ENCODE measurements at places on chromosomes 3 and 15.

DNA sequence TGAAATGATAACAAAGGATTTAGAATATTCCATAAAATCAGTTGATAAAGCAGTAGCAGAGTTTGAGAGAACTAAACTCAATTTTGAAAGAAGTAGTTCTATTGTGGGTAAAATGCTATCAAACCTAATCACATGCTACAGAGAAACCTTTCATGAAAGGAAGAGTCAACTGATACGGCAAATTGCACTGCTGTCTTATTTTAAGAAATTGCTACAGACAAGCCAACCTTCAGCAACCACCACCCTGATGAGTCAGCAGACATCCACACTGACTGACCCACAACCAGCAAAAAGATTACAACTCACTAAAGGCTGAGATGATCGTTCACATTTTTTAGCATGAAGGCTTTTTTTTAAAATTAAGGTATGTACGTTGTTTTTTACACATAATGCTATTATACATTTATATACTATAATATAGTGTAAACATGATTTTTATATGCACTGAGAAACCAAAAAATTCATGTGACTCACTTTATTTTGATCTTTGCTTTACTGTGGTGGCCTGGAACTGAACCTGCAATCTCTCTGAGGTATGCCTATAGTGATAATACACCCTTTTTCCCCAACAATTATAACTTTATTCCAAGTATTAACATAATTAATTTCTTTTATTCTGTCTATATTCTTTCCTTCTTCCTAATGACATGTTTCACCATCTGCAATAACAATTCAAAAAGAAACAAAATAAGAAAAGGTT is 109.9 kb downstream of the TBC1D5 start:
- peak; percentile 64 for DNase-seq

DNA sequence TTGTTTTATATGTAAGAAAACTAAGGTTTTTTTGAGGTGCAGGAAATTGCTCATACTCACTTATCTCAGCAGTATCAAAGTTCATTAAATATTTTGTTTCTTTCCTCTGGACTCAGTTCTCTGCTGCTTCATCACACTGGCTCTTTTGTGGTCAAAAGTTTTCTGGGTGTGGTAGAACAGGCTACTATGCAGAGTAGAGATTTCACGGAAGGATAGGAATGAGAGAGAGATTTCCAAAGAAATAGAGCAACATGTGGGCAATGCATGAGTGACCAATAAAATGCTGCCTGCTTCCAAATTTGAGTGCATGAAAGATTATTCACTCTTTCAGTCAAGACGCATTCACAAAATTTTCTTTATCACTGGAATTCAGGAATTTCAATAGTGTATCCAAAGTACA is 577.3 kb upstream of the SEMA6D start:
- no peak for DNase-seq

DNA sequence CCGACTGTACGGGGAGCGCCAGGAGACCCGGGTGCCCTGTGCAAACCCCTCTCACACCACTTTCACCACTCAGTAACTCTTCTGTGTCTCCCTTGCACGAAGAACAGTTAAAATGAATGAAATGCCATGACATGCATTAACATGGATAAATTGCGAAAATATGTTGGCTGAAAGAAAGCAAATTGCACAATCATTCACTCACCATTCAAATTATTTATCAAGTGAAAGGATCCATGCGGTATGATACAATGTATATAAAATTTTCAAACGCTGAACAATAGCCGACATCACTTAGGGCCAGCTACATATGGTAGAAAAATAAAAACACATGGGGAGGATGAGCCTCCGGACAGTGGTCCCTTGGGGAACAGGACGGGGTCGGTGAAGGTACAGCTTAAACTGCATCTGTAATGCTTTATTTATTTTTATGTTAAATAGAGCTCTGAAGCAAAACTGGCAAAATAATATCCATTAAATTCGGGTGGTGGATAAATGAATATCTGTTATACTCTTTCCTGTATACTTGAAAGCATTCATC is 45.9 kb downstream of the SLC12A8 start:
- no peak for DNase-seq

DNA sequence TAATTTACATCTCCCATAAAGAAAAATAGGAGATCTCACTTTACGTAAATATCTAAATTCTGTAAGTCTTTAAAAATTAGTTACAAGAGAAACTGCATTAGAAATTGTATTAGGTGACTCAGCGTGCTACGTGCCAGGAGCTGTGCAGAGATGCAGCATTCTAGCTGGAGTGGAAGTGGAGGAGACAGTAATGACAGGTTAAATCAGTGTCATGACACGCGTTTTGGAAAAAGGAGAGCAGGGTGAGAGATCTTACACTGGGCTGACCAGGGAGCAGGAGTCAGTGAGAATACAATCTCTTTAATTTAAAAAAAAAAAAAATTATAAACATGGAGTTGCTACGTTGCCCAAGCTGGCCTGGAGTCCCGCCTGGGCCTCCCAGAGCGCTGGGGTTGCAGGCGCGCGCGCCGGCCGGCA is 635 bp downstream of the TUBGCP5 start:
- peak; percentile 47 for DNase-seq

DNA sequence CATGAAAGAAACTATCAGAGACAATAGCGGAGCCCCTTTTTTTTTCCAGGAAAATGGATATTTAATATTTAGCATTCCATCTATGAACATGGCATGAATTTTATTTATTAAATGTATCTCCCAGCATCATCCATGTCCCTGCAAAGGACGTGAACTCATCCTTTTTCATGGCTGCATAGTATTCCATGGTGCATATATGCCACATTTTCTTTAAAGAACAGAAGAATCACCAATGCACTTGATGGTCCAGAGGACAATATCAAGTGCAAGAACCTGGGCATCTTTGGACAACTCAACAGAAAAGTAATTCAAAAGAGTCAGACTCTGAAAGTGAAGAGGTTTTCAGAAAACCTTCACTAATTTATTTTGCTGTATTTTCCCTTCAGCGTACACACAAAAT is 133.0 kb upstream of the SLC7A14 start:
- DNase-seq: no peak

DNA sequence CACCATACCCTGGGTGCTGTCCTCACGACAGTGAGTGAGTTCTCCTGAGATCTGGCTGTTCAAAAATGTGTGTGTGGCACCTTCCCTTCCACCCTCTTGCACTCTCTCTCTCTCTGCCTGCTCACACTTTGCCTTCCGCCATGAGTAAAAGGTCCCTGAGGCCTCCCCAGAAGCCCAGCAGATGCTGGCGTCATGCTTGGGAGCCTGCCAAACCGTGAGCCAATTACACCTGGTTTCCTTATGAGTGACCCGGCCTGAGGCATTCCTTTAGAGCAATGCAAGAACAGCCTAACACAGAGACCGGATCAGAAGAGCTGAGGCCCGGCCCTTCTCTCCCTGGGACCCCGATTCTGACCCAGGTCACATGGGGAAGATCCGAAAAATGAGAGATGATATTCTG is 15.4 kb downstream of the TMEM44 start:
- DNase-seq: no peak

DNA sequence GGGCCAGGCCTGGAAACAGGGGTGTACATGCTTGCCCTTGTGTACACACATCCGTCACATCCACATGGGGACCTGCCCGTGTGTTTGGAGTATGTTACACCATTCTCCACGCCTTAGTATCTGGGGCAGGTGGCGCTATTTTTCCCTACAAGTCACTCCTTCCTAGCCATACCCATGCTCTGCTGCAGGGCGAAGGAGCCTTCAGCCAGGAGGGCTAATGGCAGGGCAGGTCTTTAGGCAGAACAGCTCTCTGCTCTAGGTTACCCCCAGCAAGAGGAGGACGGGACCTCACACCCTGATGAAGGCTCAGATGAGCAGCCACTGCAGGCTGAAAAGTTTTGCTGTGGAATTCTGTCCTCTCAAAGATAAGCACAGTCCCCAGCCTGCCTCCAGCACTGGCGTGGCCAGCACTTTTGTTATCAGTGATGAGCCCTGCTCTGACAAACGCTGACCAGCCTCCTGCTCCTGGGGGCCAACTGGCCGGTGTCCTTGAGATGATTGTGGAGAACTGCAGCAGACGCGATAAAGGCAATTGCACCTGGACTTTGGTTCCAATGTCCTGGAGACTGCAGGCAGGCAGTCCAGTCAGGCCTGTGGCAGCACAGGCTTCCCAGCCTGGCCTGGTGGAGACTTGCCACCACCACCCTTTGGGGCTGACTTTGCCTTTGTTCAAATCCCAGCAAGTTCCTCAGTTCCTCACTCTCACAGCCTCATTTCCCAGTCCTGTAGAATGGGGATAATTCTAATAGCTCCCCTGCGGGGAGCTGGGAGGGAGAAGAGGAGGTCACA is 19.8 kb upstream of the PIGZ start:
- DNase-seq: no peak

DNA sequence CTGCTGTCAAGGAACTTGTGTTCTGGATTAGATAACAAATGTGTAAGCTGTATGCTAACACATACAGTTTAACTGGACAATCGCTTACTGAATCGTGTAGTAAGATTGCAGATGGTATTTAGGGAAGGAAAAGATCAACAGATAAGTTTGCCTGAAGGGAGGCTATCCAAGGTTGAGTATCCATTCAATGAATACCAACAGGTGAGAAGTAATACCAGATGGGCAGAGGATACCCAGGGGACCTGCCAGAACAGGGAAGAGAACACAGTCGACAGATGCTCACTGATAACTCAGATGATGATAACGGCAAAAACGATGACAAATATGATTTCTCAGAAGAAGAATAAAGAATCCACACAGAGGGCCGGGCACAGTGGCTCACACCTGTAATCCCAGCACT is 3.2 kb upstream of the UACA start:
- no peak for DNase-seq

DNA sequence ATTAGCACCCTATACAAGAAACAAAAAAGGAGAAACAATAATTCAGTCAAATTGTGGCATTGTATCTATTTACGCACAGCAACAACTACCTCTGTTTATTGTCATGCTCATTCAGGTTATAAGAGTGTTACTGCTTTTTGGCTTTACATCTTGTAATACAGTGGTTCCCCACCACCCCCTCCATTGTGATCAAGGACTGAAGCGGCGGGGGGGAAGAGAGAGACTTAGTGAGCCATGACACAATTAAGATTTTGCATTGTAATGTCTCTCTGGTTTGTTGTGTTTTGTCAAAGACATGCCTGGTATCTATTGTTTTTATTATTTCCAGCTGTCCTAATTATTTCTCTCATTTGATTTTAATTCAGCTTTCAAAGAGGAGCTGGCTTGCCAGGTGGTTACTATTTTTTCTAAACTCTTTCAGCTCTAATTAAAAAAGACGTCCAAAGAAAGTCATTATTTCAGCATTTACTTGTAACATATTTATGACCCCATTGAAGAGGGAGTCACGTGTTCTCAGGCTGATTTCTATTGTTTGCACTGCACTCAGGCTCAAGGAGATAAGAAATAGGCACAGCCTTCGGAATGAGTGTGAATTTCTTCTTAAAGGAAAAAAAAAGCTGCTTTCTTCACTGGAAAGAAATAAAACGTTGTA is 234.4 kb upstream of the TBL1XR1 start:
- no peak for DNase-seq

GRCh38 chr3:187264021-187264420 is 27.5 kb downstream of the MASP1 start:
- no peak for DNase-seq

GRCh38 chr3:25843332-25843731 is 53.4 kb downstream of the OXSM start:
- DNase-seq: peak; percentile 13

GRCh38 chr15:55108858-55109518 is 87.8 kb downstream of the RSL24D1 start:
- DNase-seq: peak; percentile 33

- DNase-seq: peak; percentile 100
Measured at GRCh38 chr3:120094776-120095225, 554 bp upstream of the GSK3B start.

GRCh38 chr15:67758619-67759300 is 66.5 kb upstream of the SKOR1 start:
- no peak for DNase-seq

DNA sequence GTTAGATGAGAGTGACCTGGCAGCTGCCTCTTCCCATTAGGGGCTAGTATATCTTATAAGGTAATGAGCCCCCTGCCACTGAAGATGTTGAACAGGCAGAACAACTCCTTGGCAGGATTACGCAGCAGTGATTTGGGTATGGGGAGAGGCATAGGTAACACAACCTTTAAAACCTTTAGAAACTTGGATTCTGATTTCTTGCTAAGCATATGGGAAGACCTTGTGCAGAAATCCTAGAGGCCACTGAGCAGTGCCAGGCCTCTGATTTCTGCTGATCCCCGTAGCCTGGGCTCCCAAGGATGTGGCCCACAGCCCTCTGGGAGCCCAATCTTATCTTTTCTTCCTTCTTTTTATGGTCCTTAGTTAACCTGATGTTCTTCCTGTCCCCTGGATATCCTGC is 237.9 kb upstream of the ROPN1 start:
- no peak for DNase-seq

DNA sequence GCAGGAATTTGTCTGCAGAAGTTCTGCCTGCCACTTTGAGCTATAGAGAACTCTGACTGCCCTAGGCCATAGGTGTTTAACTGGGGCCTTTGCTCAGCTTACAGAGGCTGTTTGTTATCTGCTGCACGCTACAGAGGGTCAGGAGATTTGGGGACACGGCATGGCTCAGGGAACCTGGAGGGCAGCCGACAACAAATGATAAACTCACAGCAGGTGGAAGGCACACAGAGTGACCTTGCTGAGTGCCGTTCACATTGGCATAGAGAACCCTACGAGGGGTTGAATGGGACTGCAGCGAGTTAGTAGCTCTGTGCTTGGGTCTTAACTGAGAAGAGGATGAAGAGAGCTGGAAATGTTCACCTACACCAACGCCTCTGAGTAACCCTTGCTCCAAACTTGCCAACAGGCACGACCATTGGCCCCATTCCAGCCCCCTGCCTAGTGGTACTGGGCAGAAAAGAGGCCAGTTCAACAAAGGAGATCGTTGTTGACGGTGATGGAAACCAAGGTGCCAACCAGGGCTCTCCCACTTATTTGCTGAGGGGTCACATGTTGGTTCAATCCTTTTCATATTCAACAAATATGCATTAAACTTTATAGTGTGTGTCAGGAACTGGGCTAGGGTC is 301.1 kb downstream of the NTRK3 start:
- no peak for DNase-seq

DNA sequence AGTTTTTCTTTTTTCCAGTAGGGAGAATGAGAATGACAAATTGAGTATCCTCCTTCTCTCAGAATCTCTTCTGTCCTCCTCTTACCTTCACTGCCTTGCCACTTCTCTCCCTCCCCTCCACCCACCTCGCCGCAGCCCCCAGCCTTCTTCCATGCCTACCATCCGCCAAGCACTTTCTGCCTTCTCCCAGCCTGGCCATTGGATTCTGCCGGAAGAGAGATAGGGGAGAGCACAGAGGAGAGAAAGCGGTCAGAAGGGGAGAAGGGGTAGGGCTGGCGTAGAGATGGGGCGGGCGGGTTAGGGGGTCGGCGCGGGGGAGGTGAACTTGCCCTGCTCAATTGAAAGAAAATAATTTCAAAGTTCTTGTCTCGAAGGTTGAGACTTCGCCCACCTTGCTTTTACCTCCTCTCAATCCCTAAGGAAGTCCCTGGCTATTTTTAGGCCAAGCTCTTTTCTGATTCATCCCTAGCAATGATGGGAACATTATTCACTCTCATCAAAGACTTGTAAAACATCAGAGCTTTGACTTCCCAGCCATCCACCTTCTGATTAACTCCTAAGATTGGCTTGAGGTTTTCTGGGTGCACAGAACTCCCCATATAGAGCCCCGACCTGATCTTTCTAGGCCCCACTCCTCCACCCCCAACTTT is 811 bp downstream of the C3orf52 start:
- DNase-seq: no peak

GRCh38 chr3:184914628-184915027 is 102.7 kb downstream of the VPS8 start:
- DNase-seq: no peak

Data from AML-193 (cell line).